Ureter (tissue), 1 donor: ENCODE measurements at places on chromosomes 12 and 14. TPM values are rescaled to one million over a fixed set of nuclear protein-coding genes. Genes with fewer than 3 reads are reported as not detected.
A peak's percentile ranks its signal among the peaks of the same experiment; 100 is the strongest.

- no peak for DNase-seq
Observed at GRCh38 chr12:28610401-28611114, 420.3 kb downstream of the CCDC91 start.

DNA sequence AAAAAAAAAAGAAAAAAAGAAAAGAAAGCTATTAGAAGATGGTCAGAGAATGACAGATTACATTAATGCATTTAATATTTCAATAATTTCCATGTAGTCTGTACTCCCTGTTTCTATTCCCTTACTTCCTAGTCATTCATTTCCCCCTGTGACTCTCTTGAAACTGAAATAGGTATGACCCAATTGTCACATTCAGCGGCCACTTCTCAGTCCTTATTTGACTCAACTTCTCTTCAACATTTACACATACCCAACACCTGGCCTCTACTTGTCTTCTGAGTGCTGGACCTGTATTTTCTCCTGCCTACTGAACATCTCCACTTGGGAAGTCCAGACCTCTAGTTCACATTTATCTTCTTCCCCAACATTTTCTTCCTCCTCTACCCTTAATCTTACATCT lies 7.2 kb downstream of the EEA1 start:
- DNase-seq = no peak

- no peak for DNase-seq
Observed at GRCh38 chr14:96407935-96408570, 16.1 kb downstream of the AK7 start.

GRCh38 chr12:118237052-118237665 lies 101.2 kb downstream of the PEBP1 start:
- DNase-seq = no peak

- DNase-seq = no peak
Observed at GRCh38 chr12:102439426-102440405, 40.6 kb downstream of the IGF1 start.

DNA sequence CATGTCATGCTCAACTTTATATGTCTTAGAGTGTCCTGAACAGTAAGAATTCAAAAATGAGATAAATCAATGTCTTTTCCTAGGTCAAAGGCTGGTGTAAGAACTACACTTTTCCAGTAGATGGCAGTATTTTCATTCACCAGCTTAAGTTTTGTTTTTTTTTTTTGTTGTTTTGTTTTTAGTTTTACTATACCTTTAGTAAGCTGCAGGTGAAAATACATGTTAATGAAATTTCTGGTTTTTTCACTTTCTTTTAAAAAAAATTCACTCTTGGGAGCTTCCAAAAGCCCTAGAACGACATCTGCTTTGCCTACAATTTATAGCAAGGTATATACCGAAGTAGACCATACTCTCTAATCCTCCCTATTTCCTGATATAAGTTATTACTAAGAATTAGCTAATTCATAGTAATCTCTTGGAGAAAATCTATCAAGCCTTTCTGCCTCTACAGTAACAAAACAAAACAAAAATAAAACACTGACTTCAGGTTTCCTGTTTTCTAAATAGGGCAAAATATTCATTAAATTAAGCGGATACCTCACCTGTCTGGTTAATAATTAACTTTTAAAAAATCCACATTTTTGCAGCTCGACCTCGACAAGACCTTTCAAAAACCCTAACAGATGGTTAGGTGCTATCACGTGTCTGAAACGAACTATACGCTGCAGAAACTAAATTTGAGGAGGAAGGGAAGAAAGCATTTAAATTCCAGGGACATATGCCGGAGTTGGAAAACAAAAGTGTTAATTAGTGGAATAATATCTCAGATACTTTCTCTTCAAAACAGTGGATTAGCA lies 2.7 kb upstream of the SAMD4A start:
- DNase-seq = no peak

DNA sequence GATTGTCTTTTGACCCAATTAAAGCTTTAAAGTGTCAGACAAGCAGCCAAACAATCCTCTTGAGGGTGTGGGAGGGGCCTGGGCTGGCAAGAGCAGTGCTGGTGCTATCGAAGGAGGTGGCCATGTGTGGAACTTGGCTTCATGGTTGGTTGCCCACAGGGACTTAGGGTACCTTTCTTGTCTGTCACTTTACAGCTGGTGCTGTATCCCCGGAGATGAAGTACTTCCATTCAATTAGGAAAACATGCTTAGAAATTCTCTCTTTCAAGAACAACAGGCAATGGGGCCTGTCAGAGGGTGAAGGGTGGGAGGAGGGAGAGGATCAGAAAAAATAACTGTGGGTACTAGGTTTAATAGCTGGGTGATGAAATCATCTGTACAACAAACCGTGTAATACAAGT lies 86.5 kb downstream of the DAAM1 start:
- no peak for DNase-seq

DNA sequence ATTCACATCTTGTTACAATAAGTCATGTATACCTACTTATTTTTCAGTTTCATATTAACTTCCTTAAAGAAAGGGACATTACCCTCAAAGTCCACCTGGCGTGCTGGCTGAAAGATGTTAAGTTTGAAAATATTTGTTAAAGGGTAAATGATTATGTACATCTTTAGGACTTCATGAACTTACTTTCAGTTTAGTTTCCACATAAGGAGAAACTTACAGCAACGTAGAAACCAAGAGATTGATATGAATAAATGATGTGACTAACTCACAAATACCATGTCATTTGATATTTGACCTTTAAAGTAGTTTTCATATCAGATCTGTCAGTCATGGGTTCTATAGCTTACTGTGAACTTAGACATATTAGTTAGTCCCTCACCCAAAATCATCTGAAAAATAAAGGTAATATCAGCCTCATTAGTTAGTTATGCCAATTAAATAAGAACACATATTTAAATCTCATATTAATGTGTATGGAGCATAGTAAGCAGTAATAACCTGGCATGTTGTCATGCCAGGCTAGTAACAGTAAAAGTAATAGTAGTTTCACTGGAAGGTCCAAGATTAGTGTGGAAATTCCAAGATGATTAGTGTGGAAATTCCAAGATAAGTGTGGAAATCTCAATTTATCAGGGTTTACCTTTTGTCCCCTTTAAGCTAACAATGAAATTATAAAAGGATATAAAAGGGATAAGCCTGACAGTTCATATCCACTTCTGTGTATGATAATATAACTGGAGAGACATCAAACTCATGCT lies 1.9 kb upstream of the CLEC2D start:
- DNase-seq = no peak

- no peak for DNase-seq
Observed at GRCh38 chr12:27060740-27061139, 21.6 kb downstream of the C12orf71 start.

GRCh38 chr12:67666605-67667004 lies 18.1 kb downstream of the DYRK2 start:
- DNase-seq = no peak

- DNase-seq = no peak
Observed at GRCh38 chr12:120642826-120643225, 2.4 kb downstream of the CABP1 start.

DNA sequence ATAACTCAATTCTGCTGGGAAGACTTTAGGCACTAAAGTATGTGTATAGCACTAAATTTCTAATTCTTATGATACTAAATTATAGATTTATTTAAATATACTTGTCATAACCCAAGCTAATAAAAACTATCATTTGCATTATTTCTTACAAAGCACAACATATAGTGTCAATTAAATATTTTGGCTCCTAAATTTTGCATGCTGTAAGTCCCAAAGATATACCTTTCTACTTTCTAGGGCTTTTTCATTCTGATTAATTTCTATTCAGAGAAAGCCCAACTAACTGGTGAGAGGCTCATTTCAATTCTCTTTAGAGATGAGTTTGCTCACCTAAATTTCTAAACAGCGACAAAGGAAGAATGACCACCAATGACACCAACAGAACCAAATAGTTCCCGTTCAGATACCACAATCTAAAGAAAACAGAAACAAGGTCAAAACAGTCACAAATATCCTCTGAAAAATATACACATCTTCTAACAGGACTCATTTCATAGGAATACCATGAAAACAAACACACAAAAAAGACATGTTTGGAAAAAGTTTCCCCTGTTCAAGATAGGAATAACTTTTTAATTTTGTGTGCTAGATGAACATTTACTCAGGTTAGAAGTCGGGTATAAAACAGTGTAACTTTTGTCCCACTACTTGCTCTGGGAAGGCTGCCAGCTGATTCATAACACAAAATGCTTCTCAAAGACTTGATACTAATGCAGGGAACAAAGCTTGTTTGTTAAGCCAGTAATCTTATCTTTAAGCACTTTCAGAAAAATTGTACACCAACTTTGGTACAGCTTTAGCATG lies 7.6 kb downstream of the SLC38A2 start:
- DNase-seq = peak; percentile 77

DNA sequence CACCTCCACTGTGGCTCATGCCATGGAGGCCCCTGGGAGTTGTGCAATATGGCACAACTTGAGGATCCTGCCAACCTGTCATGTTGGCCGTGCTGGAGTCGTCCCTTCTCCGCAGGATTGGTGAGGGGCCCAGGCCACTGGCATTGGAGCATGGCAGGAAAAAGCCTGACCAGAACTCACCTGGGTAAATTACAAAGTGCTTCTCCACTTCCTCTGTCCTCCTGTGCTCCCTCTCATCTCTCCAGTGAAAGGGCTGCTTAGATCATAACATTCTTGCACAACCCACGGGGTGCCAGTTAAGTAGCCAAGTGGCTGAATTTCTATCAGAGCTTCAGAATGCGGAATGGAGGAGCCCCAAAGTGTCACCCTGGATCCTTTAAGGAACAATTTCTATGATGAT lies 381.0 kb downstream of the DPF3 start:
- no peak for DNase-seq

DNA sequence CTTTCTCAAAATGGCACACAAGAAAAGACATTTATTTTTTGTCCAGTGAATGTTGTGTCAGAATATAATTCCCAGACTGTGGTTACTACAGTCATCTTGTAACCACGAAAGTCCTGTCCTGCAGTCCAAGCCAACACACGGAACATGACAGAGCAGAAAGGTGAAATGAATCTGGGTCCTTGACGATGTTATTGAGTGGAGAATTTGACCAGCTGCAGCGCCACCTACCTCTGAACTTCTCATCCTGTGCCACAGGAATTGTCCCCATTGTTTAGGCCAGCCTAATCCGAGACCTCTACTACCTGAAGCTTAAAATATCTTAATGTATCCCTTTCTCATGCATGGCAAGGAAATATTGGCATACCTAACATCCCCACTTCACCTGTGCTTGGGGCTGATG lies 64.1 kb upstream of the OTX2 start:
- DNase-seq = no peak

- no peak for DNase-seq
Observed at GRCh38 chr12:65294641-65295262, 16.3 kb downstream of the MSRB3 start.

Gene IL22
- not detected for total RNA-seq

Gene HOXC12
- total RNA-seq = not detected

Gene A2M
- total RNA-seq = 688 TPM

Gene C3AR1
- total RNA-seq = 4.6 TPM

Gene HECTD4
- 68.2 TPM for total RNA-seq

Gene WIF1
- total RNA-seq = 0.29 TPM

Gene TAS2R31
- total RNA-seq = 12.2 TPM
